Stimulated activated CD4-positive, alpha-beta T cell treated with anti-CD3 and anti-CD28 coated beads, Interleukin-4, amount 100 ng/mL, for 1 hour (primary cell): ENCODE measurements at places on chromosomes 12 and 14.

DNA sequence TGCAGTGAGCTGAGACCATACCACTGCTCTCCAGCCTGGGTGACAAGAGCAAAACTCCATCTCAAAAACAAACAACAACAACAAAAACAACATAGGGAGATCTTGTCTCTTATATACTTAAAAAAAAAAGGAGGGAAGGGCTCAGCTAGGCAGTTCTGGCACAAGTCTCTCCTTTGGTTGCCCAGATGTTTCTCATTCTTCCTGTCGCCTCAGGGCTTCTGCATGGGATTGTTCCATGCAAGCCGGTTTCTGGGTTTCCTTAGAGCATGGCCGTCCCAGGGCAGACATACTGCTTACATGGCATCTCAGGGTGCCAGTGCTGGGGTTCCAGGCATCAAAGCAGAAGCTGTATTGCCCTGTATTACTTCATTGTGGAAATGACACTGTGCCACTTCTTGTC, 5.2 kb upstream of the SLC8B1 start:
- DNase-seq, result no peak

DNA sequence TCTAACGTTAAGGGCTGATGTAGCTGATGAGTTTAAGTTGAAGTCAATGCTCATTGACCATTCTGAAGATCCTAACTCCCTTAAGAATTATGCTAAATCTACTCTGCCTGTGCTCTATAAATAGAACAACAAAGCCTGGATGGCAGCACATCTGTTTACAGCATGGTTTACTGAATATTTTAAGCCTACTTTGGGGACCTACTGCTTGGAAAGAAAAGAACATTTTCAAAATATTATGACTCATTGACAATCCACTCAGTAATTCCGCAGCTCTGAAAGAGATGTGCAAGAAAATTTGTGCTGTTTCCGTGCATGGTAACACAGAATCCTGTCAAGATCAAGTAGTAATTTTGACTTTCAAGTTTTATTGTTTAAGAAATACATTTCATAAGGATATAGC, 35.0 kb upstream of the NAV3 start:
- no peak for DNase-seq

GRCh38 chr14:72549026-72549425, 344.9 kb downstream of the DPF3 start:
- no peak for DNase-seq

GRCh38 chr14:53529519-53529918, 376.4 kb upstream of the DDHD1 start:
- DNase-seq, result no peak

- DNase-seq, result no peak
Observed at GRCh38 chr12:13210236-13211190, 14.0 kb downstream of the EMP1 start.

DNA sequence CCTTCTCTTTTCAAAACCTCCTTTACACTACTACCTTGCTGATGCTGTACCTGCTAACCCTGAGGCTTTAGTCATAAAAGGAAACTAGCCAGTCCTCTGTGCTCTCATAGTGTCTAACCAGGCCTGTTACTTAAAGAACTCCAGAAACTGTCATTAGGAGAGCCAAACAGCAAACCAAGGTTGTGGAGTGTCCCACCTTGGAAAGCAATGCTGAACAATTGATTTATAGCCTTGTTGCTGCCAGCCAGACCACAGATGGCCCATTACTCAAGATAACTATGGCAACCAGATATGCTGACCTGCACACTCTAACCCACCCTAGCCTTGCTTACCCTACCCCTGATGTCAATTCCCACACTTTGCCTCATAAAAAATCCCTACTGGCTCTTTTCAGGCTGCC, 26.5 kb upstream of the BCAT1 start:
- DNase-seq, result no peak

DNA sequence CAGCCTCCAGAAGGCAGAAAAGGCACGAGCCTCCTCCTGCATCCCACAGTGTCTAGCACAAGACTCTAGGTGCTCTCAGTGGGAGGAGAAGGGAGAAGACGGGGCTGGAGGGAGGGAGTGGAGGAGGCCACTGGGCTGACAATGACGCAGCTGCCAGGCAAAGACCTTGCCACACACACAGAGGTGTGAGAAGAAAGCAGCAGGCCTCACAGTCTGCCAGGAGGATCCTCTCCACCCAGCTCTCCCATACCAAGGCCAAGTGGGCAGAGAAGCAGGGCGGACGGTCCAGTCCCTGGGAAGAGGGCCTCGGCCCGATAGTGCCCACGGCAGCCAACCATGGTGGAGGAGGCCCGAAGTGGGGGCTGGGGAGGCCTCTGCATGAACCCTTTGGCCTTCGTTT, 78.9 kb downstream of the NCOR2 start:
- no peak for DNase-seq

- DNase-seq, result no peak
Observed at GRCh38 chr12:182381-182892, 31.5 kb downstream of the SLC6A12 start.

DNA sequence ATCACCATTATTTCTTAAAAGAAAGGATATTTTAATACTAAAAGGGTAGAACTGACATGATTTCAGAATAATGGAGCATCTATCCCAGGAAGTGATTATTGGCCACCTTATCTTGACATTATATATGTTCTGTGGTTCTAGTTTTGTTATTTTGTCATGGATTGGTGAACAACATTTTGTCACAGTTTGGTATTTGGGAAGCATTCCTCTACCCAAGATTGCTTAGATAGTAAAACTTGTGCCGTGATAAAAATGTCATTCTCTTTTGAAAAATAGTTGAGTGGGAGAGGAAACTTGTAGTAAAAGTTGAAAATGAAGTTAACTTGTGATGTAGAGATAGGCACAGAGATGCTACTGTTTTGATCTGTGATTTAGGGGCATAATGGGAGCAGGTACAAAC, 65.7 kb downstream of the TMX1 start:
- no peak for DNase-seq

DNA sequence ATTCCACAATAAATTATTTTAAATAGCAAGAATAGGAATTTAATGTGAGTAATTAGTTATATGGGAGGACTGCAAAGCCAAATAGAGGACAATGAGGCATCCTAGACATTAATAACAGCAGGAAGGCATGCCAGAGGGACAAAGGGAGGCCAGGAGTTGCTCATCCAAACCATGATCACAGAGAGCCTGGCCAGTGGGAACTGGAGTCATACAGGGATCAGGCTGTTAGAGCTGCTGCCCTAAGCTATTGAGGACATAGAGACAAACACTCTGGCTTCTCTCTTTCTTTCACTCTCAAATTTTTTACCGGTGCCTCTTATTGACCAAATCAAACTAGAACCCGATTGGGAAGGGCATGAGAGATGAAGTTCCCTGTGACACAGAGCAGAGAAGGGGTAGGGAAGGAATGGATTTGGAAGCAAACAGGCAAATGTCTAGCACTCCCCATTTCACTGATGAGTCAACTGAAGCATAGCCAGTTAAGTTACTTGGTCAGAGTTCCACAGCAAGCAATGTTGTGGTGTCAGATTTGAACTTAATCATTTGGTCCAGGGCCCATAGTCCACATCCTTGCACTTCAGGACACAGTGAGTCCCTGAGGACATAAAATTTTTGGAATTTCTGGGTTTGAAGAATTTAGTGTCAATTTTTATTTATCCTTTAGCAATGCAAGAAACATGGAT, 17.9 kb upstream of the CFAP54 start:
- DNase-seq, result no peak

GRCh38 chr14:53462931-53463778, 310.0 kb upstream of the DDHD1 start:
- DNase-seq, result no peak

- no peak for DNase-seq
Observed at GRCh38 chr12:129503802-129504201, 400.0 kb downstream of the TMEM132D start.

DNA sequence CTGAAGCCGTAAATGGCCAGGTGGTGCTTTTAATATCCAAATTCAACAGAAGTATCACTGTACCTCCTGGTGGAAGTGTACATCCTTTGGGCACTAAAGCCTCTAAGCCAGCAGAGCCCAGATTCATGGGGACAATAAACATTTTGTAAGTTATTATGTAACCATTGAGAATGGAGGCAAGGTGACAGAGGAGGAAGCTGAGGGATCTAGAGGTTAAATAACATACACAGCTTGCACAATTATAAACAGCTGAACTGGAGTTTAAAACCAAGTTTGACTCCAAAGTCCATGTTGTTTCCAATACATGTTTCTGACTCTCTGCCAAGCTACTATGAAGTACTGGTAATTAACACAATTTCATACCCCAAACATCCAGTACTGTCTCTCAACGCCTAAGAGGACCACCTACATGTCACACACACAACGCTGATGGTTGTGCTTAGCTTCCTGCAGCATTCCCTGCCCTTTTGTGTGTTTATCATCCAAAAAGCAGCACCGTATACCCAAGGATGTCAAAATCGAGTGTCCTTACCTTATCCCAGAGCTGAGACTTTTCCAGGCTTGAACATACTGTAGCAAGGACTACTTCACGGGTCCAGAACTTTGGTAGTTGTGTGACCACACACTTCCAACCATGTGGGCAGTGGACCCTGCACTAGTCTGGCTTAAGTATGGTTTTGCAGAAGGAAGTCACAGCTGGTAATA, 41.3 kb downstream of the EGLN3 start:
- no peak for DNase-seq

DNA sequence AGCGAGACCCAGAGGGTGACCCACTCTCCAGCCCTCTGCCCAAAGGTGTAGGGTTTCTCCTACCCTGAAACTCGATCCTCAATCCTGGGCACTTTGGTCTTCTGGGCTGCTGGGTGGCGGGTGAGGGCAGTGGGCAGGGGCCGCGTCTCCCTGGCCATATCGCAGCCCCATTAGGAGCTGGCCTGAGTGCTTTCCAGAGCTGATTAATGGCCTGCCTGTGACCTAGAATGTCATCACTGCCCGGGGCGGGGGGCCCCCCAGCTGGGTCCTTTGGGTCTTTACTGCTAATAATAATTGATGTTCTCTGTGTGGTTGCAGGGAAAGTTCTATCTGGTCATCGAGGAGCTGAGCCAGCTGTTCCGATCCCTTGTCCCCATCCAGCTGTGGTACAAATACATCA, 47.8 kb downstream of the HRK start:
- DNase-seq, result no peak

DNA sequence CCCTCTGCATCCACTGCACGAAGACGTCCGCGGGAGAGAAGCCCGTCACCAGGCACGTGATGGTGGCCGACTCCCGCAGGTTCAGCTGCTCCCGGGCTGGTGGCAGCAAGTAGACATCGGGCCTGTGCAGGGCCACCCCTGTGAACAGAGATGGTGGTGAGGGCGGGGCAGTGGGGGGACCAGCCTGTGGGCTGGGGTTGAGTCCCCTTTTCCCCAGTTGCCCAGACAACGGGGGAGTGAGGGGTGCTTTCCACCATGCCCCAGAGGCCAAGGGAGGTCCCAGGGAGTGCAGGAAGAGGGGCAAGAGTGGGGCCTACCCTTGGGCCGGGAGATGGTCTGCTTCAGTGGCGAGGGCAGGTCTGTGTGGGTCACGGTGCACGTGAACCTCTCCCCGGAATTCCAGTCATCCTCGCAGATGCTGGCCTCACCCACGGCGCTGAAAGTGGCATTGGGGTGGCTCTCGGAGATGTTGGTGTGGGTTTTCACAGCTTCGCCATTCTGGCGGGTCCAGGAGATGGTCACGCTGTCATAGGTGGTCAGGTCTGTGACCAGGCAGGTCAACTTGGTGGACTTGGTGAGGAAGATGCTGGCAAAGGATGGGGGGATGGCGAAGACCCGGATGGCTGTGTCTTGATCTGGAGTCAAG, 328.3 kb downstream of the TMEM121 start:
- no peak for DNase-seq

GRCh38 chr14:52117111-52117832, 48.4 kb upstream of the NID2 start:
- no peak for DNase-seq

DNA sequence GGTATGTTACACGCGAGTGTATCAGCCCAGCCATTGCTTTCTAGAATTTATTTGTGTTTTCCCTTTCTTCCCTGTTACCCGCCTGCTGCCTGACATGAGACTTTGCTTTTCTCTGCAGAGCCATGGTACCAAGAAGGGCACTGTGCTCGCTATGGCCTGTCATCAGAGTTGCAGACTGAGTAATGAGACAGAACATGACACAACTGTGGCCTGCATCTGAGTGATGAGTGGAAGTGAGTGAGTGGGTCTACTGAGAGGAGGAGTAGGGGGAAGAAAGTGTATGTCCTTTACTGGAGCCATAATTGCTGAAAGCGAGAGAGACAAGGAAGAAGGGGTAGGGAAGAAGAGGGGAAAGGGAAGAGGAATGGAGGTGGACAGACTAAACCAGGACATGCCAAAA, 2.9 kb downstream of the RILPL1 start:
- DNase-seq, result no peak

DNA sequence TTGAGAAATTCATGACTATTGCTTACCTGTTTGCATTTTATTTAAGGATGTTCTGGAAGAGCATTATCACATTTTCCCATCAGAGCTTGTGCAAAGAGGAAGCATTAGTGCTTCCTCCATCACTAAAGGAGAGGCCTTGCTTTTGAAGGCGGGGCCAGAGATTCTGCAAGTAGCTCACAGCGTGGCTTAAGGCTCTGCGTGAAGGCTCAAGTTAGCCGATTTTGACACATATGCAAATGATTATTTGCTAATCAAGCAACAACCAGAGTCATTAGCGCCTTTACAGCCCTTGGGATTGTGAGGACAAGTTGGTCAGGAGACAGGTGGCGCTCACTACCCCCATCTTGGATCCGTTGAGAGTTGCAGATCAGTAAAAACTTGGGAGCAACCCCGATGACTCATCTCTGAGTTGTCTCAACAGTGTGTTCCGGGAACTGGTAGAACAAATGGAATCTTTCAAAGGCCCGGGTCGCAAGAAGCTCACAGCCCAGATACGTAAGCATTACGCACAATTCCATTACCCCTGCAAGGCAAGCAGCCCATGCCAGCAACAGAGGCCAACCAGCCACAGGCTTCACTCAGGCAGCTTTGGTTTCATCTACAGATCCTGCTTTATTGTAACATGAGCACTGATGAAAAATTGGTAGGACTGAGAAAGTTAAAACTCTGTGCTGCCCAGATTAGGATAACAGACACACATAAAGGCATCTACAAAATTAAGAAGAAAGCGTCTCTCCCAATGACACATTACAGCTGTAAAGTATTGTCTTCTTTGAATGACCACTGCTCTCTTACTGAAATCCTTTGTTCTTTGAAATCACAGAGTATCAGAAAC, 34.9 kb upstream of the SPTSSA start:
- DNase-seq, result no peak

DNA sequence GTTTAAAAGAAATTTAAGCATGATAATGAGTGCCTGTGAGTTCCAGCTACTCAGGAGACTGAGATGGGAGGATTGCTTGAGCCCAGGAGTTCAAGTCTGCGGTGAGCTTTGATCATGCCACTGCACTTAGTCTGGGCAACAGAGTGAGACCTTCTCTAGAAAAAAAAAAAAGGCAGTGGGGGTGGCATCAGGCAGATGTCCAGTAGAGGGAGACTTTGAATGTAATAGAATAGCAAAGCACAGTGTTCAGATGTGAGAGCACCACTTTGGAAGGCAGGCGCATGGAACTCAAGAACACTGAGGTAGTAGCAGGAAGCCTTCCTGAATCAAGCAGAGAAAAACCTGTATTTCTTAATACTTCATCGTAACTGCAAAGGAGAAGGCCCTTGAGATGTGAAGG, 394.5 kb upstream of the GARIN6 start:
- no peak for DNase-seq

- DNase-seq, result no peak
Observed at GRCh38 chr12:8636581-8636980, 23.9 kb upstream of the AICDA start.
